ENCODE measurements at places on chromosomes 11 and 22. TPM values are rescaled to one million over a fixed set of nuclear protein-coding genes. Genes with fewer than 3 reads are reported as not detected.

Gene LRP4
- 0.05 TPM for total RNA-seq

DNA sequence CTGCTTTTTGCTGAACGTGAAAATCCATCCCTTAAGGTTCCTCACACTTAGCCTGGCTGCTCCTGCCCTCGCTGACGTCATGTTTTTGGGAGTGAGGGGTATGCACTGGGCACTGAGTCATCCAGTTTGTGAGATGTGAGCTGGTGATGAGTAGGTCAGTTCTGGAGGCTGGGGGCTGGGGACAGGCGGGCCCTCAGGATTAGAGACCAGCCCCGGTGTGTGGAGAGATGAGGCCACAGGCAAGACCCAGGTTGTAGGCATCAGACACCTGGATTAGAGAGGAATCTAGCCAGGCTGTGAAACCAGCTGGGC, 9.2 kb downstream of the KCNC1 start:
- no peaks in the 10 kb centered on the region for H3K27me3 ChIP-seq
- no peak overlapping the region for H3K4me3 ChIP-seq
- DNase-seq, result no peak
- no peak overlapping the region for H3K27ac ChIP-seq
- H3K36me3 ChIP-seq, result no peaks in the 10 kb centered on the region

Gene HORMAD2
- not detected for total RNA-seq

Gene PLAAT4
- total RNA-seq, result 118 TPM

Gene DCDC1
- total RNA-seq, result not detected
